BE2C (cell line): ENCODE measurements at places on chromosomes 16 and 17.

GRCh38 chr16:549544-550263 is 10.5 kb upstream of the PRR35 start:
- DNase-seq = no peak

DNA sequence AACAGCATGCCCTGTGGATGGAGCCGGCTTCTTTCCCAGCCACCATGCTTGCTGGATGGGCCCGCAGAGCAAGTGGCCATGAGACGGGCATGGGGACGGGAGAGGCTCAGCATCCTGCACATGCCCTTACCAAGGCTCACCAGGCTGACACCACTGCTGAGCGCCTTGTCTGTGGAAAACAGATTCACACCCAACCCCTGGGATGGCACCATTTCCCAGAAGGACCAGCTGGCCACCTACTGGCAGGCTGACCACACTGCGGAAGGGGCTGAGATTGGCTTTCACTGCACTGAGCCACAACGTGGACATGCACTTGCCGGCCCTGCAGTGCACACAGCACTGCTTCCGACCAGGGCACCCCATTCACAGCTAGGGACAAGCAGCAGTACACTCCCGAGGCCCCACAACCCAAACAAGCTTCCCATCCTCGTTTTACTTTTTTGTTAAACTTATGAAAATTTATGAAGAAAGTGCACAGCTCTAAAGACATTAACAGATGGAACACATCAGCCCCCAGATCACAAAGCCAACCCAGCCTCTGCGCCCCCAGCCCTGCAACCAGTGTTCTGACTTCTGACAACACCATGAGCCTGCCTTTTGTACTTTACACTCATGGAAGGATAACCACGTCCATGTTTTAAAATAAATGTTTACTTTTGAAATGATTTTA is 13.9 kb upstream of the KRTAP17-1 start:
- DNase-seq = peak; percentile 63

- DNase-seq = no peak
These were observed 9.1 kb downstream of the TMEM208 start for GRCh38 chr16:67235816-67236562.

DNA sequence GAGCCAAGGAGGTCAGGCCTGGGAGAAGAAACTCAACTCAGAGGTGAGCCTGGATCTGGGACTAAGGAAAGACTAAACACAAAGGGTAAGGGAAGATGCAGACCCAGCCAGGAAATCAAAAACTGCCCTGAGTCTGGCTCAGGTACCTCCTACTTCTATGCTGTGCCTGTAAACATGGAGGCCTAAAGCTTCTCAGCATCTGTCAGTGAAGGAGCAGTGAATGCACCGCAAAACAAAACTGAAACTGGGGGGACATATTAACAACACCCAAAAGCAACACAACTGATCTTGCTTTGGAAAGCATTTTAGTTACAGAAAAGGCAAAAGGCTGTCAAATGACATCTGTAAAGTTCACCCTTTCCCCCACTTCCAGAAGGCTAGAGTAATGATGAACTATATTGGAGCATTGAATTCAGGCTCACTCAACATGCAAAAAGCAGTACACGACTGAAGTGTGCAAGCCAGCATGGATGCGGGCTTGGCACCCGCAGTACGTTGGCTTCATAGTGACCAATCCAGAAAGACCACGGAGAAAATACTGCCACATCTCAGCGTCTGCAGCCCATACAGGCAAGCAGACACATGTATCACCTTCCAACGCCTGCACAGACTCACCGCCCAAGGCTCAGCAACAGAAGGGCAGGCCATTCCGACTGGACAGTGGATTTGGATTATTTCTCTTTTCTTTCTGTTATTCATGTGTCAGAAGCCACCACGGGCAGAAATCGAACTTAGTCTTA is 3.8 kb downstream of the TBC1D16 start:
- no peak for DNase-seq

GRCh38 chr16:83728492-83728891 is 79.3 kb upstream of the HSBP1 start:
- no peak for DNase-seq

- no peak for DNase-seq
These were observed 13.8 kb downstream of the STXBP4 start for GRCh38 chr17:54982399-54982798.

DNA sequence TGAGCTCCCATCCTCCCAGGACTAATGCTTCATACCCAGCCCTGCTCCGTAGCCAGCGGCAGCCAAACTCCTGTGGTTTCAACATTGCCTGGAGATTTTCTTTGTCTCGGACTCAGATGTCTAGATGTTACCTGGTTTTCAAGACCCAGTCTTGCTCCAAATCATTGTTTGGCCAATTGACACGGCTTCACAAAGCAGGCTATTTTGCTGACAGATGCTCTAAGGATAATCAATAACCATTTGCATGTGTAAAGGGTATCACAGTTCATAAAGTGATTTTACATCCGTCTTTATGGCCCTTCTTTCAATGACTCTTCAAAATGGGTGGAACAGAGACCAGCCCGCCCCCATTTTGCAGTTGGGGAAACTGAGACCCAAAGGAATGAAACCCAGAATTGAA is 153.4 kb downstream of the SALL1 start:
- DNase-seq = no peak

- DNase-seq = no peak
These were observed 55.7 kb downstream of the PLD6 start for GRCh38 chr17:17150448-17150800.

- DNase-seq = no peak
These were observed 188.5 kb upstream of the CDH8 start for GRCh38 chr16:62224646-62225209.

GRCh38 chr17:82327757-82328140 is 5.8 kb downstream of the SECTM1 start:
- DNase-seq = no peak

DNA sequence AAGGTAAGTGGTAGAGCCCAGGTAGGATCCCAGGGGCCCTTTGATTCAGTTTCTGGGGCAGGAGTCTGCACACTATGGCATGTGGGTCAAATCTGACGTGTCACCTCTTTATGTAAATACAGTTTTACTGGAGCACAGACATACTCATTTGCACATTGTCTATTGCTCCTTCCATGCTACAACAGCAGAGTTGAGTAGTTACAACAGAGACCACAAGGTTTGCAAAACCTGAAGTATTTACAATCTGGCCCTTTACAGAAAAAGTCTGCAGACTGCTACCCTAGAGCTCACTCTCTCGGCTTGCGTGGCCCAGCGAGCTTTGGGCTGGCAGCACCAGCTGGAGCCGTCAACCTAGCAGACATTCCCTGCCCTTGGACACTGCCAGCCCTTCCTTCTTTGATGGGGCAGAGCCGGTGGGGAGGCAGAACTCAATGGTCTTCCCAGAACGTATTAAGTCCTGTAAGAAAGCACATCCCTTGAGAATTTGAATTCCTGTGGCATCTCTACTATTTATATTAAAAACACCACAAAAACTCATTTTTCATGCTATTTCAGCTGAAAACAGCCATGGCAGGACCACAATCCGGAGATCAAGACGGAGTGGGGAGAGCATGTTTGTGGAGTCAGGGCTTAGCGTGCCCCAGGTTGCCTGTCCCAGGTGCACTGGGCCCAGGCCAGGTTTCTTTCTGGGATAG is 133.1 kb upstream of the NUDT7 start:
- no peak for DNase-seq

- DNase-seq = no peak
These were observed 15.5 kb upstream of the TIMP2 start for GRCh38 chr17:78940708-78941107.

- DNase-seq = no peak
These were observed 38.4 kb upstream of the PABPN1L start for GRCh38 chr16:88904676-88905365.

DNA sequence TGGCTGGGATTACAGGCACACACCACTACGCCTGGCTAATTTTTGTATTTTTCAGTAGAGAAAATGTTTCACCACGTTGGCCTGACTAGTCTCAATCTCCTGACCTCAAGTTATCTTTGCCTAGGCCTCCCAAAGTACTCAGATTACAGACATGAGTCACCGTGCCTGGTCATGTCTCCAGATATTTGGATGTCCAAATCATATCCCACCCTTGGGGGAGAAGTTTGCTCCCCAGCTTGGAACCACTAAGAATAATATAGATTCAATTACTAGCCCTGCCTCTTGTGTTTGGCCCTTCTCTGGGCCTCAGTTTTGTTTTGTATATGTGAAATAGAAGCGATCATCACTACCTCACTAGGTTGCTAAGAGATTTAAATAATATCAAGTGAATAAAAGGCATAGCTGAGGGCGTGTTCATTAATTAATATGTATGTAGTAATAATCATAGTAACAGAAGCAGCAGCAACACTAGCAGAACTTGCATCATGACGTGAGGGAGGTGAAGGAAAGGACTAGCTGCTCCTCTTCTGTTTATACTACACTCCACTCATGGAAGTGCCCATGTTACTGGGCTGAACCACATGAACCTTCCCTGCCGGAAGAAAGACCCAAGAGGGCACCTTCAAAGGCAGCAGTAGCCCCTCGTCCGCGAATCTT is 253.6 kb upstream of the XYLT1 start:
- no peak for DNase-seq

DNA sequence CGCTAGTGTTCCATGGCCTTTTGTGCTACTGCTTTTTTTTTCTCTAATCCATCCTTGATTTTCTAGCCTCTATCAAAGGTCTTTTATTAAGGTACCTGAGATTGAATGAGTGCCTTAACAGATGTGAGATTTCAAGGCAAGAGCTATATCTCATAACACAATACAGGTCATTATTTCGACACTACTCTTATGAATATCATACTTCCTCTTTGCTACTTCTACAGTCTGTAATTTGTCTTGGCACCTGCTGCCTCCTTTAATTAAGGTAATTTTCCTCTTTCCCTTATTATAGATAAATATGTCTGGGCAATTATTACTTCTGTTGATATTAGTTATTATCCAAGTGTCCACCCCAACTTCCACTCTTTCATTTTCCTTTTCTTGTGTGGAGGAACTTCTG is 5.3 kb downstream of the KRT28 start:
- no peak for DNase-seq

- peak; percentile 55 for DNase-seq
These were observed 46.8 kb downstream of the TIMM22 start for GRCh38 chr17:1043601-1044251.

DNA sequence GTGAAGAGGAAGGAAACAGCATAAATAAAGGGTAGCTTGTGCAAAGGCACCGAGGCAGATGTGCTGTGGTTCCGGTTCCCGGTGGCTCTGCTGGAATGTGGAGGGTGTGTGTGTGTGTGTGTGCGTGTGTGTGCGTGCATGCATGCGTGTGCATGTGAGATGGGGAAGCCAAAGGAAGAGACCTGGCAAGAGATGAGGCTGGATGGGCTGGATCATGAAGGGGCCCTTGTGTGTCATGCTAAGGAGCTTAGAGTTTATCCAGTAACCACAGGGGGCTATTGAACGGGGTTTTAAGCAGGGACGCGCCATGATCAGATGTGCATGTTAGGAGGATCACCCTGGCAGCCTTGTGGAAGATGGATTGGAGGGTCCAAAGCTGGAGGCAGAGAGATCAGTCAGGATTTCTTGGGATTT is 8.3 kb downstream of the WSCD1 start:
- DNase-seq = no peak

DNA sequence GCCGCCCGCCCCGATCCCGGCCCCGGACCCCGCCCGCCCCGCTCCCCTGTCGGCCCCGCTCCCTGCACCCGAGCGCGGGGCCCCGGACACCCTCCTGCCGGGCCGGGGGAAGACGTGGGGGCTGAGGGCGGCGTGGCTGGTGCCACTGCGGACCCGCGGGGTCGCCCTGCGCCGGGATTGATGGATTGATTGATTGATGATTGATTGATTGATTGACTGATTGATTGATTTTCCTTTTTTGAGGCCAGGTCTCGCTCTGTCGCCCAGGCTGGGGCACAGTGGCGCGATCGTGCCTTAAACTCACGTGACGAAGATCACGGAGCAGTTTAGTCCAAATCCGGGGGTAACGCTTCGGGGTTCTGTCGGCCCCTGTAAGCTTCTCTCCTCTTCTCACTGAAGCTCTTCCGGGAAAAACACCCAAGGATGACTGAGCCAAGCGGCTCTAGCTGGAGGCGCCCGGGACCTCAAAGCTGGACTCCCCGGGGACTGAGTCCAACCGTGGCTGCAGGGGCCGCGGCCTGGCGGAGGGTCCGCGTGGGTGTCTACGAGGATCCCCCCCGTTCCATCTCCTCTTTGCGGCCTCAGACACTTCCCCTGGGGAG is 40.2 kb upstream of the BHLHA9 start:
- DNase-seq = no peak

DNA sequence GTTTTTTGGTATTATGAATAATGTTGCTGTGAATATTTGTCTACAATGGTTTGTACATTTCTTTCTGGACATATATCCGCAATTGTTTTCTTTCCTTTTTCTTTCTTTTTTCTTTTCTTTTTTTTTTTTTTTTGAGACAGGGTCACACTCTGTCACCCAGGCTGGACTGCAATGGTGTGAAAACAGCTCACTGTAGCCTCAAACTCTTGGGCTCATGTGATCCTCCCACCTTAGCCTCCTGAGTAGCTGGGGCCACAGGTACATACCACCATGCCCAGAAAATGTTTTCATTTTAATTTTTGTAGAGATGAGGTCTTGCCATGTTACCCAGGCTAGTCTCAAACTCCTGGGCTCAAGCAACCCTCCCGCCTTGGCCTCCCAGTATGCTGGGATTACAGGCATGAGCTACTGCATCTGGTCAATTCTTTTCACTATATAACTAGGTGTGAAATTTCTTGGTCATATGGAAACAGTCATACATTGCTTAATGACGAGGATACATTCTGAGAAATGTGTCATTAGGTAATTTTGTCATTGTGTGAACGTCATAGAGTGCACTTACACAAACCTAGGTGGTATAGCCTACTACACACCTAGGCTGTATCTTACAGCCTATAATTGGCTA is 15.2 kb downstream of the IL21R start:
- no peak for DNase-seq

DNA sequence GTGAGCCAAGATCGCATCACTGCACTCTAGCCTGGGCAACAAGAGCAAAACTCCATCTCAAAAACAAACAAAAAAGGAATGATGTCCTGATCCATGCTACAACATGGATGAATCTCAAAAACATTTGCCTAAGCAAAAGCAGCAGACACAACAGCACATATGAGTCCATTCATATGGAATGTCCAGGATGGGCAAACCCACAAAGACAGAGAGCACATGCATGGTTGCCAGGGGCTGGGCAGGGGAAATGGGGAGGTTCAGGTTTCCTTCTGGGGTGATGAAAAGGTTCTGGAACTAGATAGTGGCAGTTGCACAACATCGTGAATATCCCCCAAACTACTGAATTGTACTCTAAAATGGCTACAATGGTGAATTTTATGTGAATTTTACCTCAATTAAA is 35.3 kb upstream of the RAI1 start:
- DNase-seq = no peak

DNA sequence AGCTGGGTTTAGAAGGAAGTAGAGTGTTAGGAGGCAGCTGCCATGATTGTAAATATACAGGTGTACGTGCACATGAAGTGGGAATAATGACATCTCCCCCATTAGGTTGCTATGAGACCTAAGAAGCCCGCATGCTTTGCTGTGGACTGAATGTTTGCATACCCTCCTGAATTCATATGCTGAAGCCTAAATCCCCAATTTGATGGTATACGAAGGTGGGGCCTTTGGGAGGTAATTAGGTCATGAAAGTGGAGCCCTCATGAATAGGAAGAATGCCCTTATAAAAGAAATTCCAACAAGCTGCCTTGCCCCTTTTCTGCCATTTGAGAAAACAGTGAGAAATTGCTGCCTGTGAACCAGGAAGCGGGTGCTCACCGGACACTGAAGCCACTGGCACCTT is 44.0 kb downstream of the CCDC182 start:
- DNase-seq = no peak
